ENCODE measurements at places on chromosomes 5 and 9. TPM values are rescaled to one million over a fixed set of nuclear protein-coding genes. Genes with fewer than 3 reads are reported as not detected.

Gene SLC6A19
- not detected for total RNA-seq

Gene INPP5E
- total RNA-seq: 5.9 TPM

DNA sequence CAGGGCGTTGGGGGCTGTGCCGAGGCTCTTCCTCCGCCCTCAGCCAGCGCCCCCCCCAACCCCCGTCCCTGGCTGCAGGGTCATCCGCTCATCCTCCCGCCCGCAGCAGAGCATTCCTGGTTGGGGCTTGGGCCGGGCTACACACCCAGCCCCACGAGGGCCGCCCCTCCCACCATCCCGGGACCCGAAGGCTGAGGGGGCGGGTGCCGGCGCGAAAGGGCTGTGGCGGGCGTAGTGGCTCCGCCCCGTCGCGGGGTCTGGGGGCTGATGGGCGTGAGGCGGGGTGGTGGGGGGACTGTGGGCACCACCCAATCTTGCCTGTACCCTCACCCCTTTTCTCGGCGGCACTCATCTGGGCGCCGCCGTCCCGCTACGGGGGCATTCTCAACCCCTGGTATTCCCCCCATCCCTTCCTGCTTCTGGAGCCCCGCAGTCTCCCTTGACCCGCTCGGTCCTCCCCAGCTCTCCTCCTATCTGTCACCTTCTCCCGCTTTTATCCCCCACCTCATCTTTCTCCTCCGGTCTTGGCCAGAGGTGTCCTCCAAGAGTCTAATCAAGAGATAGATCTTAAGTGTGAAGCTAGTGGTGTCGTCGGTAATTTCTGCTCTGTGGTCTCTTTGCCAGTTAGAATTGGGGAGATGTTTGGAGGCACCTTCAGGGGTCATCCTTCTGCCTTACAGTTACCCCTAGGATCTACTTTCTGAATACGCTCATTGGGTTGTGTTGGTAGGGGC is 1.6 kb downstream of the FER start:
- peak; percentile 80 for DNase-seq

DNA sequence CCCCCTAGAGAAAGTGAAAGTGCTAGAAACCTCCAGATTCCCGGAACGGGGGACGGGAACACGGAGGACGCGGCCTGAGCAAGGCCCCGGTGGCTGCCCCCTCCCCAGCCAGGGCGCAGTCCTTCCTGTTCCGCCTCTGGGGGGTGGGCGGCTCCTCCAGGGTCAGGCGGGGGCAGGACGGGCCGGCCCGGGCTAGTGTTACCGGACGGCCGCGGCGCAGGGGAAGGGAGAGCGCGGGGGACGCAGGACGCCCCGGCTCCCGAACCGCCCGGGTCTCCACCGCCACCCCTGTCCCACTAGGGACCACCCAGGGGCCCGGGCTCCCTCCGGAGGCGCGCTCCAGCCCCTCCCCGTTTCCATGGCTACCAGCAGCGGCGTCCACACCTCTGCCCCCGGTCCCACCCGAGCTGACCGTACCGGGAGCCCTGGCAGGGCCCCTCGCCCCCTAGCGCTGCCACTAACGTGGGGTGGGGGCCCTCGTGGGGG is 579 bp downstream of the SLC12A7 start:
- DNase-seq: peak; percentile 71

DNA sequence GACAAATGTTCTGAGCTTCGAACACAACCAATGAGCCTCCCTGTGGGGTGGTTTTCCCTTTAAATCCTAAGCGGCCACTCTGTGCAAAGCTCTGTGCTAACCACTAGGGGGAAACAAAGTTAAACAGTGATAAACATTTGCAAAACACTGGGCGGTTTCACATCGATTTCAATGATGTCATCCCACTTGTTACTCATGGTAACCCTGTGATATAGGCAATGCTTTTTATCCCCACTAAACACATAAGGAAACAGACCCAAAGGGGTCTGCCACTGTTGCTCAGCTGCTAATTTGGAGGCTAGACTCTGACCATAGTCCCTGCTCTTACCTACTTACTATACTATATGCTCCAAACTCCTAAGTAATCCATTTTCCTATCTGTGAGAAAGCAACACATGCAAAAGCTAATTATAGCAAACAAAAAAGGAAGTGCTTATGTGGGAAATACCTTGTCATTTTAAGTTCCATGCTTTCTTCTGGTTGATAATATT is 57.3 kb downstream of the PTPN3 start:
- peak; percentile 84 for DNase-seq

GRCh38 chr5:171858303-171858702 is 72.7 kb downstream of the SMIM23 start:
- DNase-seq: no peak

DNA sequence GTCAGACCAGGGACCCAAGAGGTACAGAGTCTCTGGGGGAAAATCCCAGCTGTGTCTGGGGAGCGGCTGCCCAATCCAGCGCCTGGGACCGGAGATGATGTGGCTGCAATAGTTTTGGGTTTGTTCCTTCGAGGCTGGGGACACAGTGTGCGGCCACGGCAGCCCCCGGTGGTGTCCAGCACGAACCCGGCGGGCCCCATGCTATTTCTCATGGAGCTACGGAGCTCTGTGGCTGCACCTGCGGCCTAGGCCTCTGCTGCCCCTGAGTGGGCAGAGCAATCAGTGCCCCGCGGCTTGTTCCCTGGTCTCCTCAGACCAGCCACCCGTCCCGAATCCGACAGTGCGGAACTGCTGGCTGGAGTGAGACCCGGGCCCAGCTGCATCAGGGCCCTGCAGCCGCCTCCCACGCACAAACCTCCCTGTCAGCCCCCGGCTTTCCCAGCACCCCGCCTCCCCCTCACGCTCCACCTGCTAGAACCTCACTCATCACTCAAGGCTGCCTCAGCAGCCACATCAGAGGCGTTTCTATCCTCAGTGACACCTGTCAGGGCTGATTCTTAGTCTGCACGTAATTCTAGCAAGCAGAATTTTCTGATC is 29.0 kb downstream of the SARDH start:
- no peak for DNase-seq

GRCh38 chr9:93807166-93808074 is 147.7 kb downstream of the BARX1 start:
- no peak for DNase-seq

DNA sequence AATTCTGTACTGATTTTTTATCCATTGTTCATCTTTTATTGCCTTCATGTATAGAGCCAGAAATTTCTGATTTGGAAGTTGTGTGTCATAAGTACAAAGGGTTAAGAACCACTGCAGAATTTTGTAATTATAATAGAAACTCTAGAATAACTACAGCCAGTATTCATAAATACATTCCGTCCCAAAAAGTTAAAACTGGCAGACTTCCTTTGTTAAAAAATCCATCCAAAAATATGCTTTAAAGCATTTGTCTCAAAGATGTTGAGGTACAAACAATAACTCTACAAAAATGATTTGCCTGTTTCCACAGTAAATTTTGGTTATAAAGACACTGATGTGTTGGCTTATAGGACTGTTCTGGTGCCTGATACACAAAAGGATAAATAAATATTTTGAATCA is 436.6 kb downstream of the DTWD2 start:
- DNase-seq: peak; percentile 82

DNA sequence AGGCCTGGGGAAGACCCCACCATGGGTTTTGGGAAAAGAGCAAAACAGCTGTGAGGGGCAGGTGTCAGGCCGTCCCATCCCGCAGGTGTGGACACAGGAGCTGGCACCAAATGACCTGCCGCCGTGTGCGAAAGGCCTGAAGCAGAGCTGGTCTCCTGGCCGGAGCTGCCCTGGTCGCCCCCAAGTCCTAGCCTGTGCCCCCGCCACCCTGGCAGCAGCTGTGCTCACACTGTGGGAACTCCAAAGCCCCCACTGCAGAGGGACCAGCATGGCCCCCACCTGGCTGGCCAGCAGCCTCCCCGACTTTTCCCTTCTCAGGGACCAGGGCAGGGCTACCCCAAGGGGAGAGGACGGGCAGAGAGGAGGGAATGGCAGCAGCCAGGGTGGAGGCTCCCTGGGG is 88.4 kb downstream of the KCNT1 start:
- DNase-seq: no peak

- DNase-seq: no peak
Observed at GRCh38 chr9:104905153-104905901, 22.6 kb downstream of the ABCA1 start.

DNA sequence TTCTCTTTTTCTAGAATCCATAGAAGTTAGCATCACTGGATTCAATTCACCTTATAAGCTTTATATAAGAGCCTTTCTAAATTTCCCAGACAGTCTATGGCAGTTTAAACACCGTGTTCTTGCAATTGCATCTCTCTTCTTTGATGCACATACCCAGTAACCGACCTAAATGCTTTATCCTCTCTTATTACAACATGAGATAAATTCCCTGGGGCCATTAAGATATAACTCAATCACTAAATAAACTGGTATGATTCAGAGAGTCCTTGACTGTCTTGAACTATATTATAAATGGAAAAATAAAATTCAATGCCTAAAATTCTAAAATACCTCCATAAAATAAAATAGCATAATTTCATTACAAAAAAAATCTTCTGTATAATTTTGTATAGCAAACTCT is 98.1 kb downstream of the DIRAS2 start:
- no peak for DNase-seq

DNA sequence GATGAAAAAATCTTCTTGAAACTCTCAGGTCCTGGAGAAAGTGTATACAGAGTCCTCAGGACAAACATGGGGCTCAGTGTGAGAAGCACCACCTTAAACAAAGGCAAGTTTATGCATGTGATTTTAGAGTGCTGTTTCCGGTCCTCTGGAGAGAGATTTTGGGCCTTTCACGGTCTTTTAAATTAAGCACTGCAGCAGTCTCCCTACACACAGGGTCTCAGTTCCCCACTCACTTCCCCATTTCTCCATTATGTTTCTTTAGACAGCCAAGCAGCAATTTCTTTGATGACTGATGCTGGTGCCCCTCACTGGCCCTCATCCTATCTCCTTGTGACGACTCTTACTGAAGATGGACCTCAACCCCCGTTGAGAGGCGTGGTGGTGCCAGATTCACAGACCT is 220.2 kb upstream of the CLINT1 start:
- no peak for DNase-seq

Gene JAK2
- total RNA-seq: 10.6 TPM

DNA sequence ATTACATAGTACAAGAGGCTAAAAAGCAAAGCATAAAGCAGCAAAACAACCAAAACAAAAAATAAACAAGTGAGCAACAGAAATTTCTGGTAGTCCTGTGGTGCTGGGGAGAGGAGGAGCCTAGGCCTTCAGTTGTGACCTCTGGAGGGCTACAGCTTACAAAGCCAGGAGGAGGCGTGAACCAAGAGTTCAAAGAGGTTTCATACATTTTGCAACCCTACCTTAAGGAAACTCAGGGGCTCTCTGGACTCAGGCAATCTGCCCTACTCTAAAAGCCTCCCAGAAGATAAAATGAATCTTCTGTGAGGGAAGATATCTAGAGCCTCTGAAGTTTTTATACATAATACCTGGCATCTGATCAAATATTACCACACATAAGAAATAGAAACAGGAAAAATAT is 187.4 kb downstream of the AGTPBP1 start:
- DNase-seq: no peak

GRCh38 chr5:17186256-17186655 is 31.2 kb upstream of the BASP1 start:
- no peak for DNase-seq

- DNase-seq: peak; percentile 66
Observed at GRCh38 chr9:212297-212696, 2.4 kb upstream of the DOCK8 start.

Gene PCAT7
- total RNA-seq: 0.13 TPM

Gene TNFSF8
- total RNA-seq: 0.49 TPM

Gene CCL27
- total RNA-seq: 0.31 TPM

Gene ATP10B
- 0.27 TPM for total RNA-seq

Gene RASGEF1C
- total RNA-seq: 2.4 TPM

DNA sequence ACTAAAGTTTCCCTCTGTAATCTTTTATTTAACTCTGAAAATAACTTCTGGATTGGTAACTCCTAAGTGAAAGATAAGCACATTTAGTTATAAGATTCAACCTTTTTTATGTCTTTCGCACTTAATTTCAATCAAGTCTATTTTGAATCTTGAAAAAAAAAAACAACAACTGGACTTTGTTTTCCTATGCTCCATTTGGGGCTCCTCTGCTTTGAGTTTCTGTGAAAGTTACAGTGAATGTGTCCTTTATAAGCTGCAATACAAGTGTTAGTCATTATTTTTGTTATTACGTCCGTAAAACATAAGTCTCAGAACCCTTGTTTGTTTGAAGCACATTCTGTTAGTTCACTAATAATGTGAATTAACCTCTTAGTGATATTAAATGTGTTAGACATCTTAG is 276.8 kb downstream of the ADAMTS6 start:
- no peak for DNase-seq

Gene STC2
- 6.4 TPM for total RNA-seq

Gene SGTB
- total RNA-seq: 6.6 TPM

Gene SGCD
- total RNA-seq: 86.6 TPM

Gene CDX1
- 0.27 TPM for total RNA-seq

GRCh38 chr5:108521841-108522506 is 140.1 kb upstream of the FBXL17 start:
- DNase-seq: peak; percentile 72

GRCh38 chr5:8828596-8829322 is 717.1 kb downstream of the SEMA5A start:
- DNase-seq: no peak

DNA sequence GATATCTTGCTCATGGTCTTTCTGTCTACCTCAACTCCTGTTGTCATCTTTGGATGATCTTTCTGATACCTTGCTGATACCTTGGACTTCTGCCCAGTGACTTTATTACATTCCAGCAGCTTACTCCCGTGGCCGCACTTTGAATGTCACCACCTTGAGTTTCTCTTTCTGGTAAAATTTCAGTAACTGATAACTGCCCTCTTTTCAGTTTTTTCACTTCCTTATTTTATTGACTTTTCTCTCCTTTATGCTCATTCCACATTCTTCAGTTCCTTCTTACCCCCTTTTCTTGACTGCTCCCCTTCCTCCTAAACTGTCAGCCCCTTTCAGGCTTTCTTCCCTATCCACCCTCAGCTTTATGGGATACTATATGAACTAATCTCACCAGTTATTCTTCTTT is 7.0 kb upstream of the FBXO4 start:
- no peak for DNase-seq

DNA sequence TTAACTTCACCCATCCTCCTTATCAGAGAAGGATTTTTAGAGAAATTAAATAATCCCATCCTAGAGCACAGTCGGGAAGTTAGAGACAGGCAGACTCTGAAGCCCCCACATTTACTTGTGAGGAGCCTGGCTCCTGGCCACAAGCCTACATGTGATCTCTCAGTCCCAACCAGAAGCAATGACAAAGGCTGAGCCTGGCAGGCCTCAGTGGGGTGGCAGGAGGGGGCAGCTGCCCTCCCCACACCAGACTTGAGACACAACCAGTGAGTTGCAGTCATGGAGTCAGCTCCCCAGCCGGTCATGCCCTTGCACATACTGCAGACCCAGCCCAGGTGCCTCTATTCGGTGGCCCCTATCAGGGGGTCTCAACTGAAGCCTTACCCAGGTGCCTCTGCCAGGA is 11.0 kb downstream of the NAIF1 start:
- DNase-seq: no peak

Measured in muscle of leg (tissue), 16 donors.